ENCODE measurements at places on chromosomes 4 and X.

GRCh38 chrX:1246816-1247215, 21.8 kb upstream of the CSF2RA start:
- DNase-seq: no peak

GRCh38 chr4:55921093-55921492, 27.7 kb upstream of the CEP135 start:
- DNase-seq: no peak

- no peak for DNase-seq
Measured at GRCh38 chr4:95059663-95060062, 301.9 kb downstream of the BMPR1B start.

DNA sequence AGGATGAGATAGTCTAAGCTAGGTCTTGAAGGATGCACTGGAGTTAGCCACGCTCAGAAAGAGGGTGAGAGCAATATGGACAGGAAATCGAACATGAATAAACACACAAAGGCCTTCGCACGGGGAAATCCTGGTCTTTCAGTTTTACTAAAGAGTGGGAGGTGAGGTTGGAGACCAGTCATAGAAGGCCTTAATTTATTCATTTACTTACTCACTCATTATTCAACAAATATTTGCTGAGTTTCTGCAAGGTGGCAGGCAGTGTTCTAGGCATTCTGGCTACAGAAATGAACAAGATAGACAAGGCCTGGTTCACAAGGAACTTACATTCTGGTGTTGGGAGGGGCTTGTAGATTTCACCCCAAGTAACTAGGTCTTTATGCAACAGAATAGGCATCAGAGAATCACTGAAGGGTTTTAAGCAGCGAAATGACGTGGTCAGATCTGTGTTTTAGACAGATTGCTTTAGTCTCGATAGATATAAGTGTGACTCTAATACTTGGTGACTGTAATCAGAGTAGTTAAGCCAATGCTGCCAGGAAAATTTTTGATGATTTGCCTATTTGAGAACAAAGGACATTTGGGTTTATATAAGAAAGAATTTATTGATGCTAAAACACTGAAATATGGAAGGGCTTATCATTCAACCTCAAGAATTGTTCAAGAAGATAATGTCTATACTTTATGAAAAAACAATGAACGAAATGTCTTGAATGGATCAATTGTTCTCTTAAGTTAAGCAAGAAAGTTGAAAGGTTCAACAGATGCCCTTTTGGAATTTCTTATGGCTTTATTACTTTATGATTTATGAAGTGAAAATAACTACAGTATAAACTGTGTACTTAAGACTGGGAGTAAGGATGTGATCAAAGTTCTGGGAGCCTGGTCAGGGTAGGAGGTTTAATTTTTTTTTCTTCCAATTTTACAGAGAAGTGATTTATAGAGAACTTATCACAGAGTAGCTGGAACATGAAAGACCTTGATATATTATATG, 184.4 kb upstream of the CASK start:
- no peak for DNase-seq

DNA sequence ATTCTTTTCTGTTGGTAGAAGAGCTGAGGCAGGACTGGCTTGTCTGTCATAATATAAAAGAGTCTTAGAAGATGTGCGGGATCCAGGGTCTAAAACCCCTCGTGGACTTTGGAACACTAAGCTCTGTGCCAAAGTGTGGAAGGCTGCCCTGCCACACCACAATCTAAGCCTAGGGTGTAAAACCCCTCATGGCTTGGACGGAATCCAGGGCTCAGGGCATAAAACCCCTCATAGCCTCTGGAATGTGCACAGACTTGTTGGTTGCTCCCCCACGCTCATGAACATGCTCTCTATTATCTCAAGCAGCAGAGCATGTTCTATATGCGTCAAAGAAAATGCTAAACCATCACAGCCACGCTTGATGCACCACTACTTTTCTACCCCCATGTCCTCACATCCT, 483.6 kb downstream of the GABRG1 start:
- DNase-seq: no peak

DNA sequence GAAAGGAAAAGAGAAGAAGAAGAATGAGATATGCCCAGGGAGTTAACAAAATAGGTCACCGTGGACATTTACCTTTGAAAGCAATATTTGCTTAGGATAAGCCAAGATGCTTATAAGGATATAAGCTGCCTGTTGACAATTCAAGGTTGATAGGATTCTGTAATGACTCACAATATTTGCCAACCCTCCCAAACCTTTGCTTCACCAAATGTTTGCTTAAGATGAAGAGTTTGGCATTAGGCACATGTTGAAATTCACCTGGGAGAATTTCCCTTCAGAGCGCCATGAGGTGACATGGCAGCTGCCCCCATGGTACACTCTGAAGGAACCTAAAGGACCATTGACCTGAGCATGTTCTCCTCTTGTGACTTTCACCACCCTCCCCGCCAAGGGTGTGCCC, 4.6 kb downstream of the PALLD start:
- no peak for DNase-seq

GRCh38 chrX:136731207-136731782, 49.4 kb downstream of the ARHGEF6 start:
- no peak for DNase-seq

GRCh38 chr4:124224256-124224655, 488.3 kb downstream of the ANKRD50 start:
- no peak for DNase-seq

GRCh38 chrX:130756233-130756632, 146.8 kb downstream of the ENOX2 start:
- DNase-seq: no peak

GRCh38 chrX:45758319-45758718, 557.6 kb upstream of the DIPK2B start:
- DNase-seq: no peak

GRCh38 chr4:159023741-159024140, 79.1 kb upstream of the RAPGEF2 start:
- no peak for DNase-seq

DNA sequence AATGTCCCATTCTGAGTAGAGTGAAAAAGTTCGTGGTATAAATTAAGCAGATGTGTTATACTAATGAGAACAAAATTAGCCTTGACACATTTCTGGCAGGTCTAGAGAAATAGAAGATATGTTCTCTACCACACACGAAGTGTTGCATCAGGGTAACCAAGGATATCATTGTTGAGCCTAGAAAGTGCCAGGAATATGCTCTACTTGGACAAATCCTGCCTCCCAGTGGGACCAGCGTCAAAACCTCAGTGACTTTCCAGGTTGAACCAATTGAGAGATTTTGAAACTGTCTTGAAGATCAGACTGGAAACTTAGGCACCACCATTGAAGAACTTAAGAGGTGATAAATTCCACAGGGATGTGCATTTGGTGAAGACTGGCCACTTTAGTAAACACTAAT, 115.9 kb downstream of the HPGD start:
- no peak for DNase-seq

DNA sequence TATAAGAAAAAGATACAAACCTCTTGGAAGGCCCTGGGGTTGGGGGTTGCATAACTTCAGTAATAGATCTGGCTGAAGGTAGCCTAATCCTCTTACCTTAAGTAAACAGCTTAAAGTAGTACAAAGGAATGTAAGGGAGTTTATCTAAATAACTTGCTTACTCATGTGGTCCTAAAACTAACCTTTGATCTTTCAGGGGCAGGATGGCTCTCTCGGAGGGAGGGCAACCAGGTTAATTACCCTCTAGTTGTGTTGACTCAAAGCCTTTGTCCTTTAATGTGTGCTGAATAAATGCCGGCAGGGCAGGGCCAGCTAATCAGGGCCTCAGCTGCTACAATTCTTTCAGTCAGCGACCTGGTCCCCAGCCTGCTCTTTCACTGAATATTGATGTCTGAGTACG, 822.0 kb upstream of the SLIT2 start:
- DNase-seq: no peak

DNA sequence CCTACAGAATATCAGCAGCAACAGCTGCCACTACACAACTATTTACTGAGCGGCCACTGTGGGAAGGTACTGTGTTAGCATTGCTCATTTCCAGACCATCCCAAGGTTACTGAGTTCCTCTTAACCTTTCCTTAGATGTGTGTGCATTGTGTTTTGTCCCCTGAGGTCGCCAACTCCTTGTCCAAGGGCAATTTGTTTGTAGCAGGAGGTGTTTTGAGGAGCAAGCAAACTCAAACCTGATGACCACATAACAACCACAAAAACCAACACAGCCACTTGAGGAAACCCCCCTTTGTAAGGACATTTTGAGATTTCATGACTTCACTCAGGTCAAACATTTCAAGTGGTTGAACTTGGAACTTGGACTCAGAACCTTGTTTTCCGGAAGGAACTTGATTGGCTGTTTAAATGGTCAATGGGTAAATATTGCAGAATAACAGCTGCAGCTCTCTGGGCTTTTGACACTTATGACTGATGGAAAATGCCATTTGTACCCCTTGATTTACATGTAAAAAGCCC, 122.3 kb downstream of the MID1IP1 start:
- DNase-seq: no peak

GRCh38 chr4:42786350-42787078, 106.0 kb upstream of the GRXCR1 start:
- no peak for DNase-seq

GRCh38 chr4:152459326-152459725, 76.6 kb downstream of the FBXW7 start:
- no peak for DNase-seq

GRCh38 chrX:56025872-56026571, 206.1 kb upstream of the KLF8 start:
- peak; percentile 34 for DNase-seq

- no peak for DNase-seq
Measured at GRCh38 chr4:3337811-3338210, 45.0 kb downstream of the RGS12 start.

GRCh38 chrX:113920661-113921060, 663.2 kb upstream of the HTR2C start:
- DNase-seq: no peak

DNA sequence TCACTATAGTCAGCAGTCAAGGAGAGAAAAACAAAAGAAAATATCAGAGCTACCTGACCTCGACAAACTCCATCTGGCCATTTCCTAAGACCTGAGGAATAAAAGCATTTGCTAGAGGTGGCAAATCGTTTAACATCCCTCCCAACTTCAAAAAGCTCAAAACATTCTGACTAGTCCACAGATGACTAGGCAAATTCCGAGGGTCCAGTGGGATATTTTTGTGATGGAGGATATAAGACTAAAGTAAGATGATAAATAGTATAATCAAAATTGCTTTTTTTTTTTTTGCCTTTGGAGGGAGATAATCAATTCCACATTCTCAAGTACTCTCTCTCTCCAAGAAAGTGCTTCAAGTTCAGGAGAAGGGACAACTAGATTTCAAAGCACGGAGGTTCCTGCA, 119.1 kb upstream of the ETNPPL start:
- DNase-seq: no peak

DNA sequence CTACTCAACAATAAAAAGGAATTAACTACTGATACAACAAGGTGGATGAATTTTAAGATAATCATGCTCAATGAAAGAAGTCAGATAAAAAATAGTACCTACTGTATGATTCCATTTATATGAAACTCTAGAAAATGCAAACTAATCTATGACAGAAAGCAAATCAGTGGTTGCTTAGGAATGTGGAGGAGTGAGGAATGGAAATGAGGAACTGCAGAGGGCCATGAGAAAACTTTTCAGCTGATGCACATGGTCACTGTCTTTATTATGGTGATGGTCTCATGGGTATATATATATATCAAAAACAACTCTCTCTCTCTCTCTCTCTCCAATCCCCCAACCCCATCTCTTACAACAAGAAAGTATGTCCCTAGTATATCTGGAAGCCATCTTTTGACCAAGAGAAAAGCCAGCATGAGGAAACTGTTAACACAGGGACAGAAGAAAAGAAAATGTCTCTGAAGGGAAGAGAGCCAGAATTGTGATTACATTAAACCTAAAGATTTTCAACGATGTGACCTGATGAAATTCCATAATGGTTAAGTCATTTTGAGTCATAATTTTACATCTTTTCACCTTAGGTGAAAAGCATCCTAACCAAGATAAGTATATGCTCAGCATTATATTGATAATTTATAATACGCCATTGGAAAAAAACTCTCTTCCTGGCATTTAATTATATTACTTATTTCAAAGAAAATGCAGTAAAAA, 8.5 kb upstream of the NFKB1 start:
- DNase-seq: no peak

DNA sequence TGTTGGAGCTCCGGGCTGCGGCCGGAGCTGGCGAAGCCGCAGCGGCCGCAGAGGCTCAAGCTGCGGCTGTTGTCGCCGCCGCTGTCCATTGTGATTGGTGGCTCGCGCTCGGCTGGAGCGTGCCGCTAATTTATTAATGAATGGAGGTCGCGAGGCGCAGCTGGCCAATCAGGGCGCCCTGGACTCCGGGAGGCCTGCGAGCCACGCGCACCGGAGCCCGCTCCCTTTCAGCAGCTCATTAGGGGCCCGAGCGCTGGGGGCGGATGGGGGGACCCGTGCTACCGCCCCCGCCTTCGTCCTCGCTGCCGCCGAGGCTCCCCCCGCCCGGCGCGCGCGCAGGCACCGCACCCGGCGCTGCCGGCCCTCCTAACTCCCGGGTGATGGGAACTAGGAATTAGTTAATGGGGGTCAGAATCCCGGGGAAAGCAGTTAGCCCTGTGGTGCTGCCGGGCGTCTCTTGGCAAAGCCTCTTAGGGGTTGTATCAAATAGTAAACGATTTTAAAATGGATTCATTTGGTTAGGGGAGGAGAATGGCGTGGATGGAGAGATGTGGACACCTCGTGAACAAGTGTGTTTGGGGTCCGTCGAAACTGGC, 589 bp upstream of the NEUROG2 start:
- DNase-seq: no peak

DNA sequence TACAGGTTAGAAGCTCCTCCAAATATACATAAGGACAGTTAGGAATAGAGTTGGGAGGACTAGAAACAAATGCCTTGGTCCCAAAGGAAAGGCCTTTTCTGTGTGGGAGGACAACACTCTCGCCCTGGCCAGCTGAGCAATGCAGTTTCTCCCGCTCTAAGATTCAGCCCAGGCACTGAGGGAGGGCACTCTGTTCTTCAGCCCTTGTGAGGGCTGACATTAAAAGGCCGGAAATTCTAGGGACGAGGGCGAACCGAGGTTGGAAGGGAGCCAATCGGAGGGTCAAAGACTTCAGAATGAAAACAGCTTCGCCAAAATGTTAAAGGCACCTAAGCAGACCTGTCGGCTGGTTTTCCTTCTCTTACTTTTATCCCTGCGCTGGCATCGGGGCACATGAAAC, 2.9 kb upstream of the PTCHD1 start:
- DNase-seq: no peak

DNA sequence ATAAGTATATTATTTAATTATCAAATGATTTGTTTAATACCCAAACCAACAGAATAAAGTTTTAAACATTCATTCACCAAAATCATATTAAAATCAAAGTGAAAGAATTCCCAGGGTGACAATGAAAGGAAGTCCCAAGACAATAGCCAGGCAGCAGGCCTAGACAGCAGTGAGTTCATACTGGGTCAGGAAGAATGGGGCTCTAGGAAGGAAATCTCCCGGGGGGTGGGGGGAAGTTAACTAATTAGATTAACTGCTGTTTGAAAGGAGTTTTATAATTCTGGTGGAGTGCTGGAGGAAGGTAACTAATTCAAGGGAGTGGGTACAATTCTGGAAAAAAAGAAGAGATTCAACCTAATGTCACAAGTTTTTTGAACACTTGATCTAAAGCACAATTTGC, 104.1 kb downstream of the ZAR1 start:
- DNase-seq: no peak

GRCh38 chr4:621296-622070, 3.9 kb upstream of the PDE6B start:
- no peak for DNase-seq

GRCh38 chrX:28920153-28920943, 333.1 kb downstream of the IL1RAPL1 start:
- no peak for DNase-seq

GRCh38 chr4:26299254-26299882, 21.4 kb upstream of the RBPJ start:
- no peak for DNase-seq

GRCh38 chrX:125205918-125206665, 113.6 kb upstream of the TEX13C start:
- DNase-seq: no peak

Measured in DMS79 treated with DMSO at 0.1 percent for 48 hours (cell line).